ENCODE measurements at places on chromosomes 3 and 15.

DNA sequence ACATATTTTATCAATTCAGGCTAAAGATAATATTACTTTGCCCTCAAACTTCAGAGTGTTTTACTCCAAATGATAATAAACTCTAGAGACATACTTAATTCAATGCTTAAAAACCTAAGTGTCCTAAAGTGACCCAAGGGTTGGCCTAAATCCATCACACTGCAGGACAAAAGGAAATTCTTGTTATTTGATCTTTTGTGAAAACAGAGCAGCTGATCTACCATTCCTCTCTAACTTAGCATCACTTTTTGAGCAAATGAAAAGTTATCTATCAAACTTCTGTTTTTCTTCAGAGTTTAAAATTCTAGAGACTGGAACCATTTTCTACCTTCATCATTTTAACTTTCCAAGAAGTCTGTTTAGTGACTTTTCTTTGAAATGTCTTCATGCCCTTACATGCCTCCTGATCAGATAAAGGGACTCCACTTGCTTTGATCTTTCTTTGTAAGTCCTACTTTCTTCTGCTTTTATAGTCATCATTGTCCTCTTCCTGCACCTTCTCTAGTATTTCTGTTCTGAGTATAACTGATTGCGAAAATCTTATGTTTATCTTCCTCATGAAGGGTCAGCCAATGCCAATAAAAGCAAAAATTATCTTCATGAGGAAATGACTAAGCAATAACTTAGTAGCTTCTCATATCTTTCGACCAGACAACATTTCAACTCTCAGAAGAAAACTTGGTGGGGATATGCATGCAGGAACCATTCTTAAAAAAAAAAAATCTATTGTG lies 378.7 kb upstream of the TGFBR2 start:
- DNase-seq: peak; percentile 69

- no peak for DNase-seq
Measured at GRCh38 chr3:71436337-71436736, 147.2 kb downstream of the FOXP1 start.

DNA sequence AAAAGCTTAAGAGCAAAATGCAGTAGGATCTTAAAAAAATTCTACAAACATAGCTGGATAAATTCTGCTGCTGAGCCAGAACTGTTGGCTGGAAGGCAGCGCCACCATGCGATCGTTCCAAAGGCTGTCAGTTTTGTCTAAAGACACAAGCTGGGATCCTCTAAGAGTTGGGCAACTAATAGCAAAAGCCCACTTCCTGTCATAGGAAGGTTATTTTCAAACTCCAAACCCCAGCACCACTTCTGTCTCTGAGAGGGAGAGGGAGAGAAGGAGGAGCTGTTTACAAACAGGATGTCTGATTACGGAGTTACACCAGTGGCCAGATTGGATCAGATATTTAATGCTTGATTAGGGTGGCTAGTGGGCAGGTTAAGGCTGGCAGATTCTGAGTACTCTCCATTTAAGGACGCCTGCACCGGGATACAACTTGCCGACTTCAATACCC lies 44.0 kb downstream of the EIF4E3 start:
- DNase-seq: peak; percentile 35

DNA sequence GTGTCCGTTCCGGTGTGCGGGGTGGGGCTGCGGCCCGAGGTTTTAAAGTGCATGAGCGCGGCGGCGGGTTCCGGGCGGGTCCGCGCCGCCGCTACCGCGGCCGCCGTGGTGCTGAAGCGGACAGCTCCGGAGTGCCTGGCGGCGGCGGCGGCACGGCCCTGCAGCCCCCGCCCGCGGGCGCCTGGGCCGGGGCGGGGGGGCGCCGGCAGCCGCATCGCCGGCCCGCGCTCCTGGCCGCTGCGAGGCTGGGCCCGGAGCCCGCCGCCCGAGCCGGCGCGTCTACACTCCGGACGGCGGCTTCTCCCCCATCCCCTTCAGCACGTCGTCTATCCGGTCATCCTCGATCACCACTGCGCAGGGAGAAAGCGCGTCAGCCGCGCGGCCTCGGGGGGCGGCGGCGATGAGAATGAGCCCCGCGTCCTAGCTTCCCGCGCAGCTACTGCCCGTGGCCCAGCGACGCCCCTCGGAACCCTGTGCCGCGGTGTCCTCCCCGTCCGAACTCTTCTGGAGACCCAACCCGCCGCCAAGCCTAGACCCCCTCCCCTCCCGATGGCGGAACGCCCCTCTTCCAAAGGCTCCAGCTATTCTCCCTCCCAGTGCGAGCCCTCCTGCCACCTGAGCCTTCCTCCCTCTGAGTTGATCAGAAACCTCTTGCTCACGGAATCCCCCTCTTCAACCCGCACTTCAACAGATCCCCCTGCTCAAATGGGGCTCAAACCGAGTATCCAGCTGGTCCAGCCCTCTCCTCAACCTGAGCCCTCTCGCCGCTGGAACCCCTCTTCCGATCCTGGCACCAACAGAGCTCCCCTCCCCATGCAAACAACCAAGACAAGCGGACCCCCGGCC lies 1.3 kb downstream of the CAMK2N2 start:
- DNase-seq: no peak

Measured in GF-D8 (cell line).